ENCODE measurements at places on chromosomes 7 and 10. TPM values are rescaled to one million over a fixed set of nuclear protein-coding genes. Genes with fewer than 3 reads are reported as not detected.

- H3K4me3 ChIP-seq: no peak overlapping the region
- H3K4me1 ChIP-seq: peaks cover 24% of the 10 kb centered on the region
- no peaks in the 10 kb centered on the region for H3K36me3 ChIP-seq
- no peak for DNase-seq
- no peak overlapping the region for H3K27ac ChIP-seq
These were observed 23.9 kb upstream of the MPP7 start for GRCh38 chr10:28326516-28327490.

DNA sequence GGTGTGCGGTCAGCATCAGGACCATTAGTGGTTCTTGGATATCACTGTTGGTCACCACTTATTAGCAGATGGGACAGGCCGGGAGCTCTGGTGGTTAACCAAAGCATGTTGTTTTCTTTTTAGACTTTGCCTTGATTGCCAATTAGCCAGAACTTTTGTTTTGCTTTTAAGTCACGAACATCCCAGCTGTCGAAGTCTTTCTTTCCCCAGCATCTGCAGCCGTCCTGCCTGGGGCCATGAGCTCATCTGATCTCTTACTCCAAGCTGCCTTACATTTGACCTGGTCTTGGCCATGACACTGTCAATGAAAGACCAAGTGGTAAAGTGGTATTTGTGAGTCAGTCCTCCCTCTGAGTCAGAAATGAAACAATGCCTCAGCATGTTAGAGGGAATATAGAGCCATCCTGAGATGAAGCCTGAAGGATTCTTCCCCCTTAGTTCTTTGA, 53.9 kb upstream of the CREB5 start:
- no peaks in the 10 kb centered on the region for H3K4me1 ChIP-seq
- no peaks in the 10 kb centered on the region for H3K36me3 ChIP-seq
- H3K4me3 ChIP-seq: no peak overlapping the region

DNA sequence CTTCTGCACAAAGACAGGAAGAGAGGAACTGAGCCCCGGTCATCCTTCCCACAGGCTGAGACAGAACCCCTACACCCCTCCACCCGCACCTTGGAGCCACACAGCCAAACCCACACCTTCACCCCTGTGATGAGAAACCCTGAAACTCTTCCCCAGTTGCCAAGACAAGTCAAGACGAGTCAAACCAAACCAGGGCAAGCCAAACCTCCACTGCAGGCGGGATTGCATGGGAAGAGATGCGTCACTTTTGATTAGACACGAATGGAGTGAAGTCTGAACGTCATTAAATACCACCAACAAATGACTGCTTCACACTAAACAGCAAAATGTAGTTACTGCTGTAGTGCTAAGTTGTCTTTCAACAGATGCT, 73.8 kb downstream of the PRPF18 start:
- no peaks in the 10 kb centered on the region for H3K36me3 ChIP-seq
- H3K4me3 ChIP-seq: no peak overlapping the region
- no peaks in the 10 kb centered on the region for H3K27me3 ChIP-seq
- no peak for DNase-seq
- no peak overlapping the region for H3K27ac ChIP-seq
- H3K4me1 ChIP-seq: peaks cover 16% of the 10 kb centered on the region

Gene COL1A2
- total RNA-seq: not detected

All from naive thymus-derived CD4-positive, alpha-beta T cell (primary cell).